SK-N-SH treated with all-trans-retinoic acid at 6 μM for 48 hours (cell line): ENCODE measurements at places on chromosomes 11 and 22.

- ATAC-seq = no peak
These were observed 73.5 kb downstream of the COMMD9 start for GRCh38 chr11:36215693-36216060.

GRCh38 chr11:128086794-128087193, 500.6 kb downstream of the ETS1 start:
- no peak for ATAC-seq

GRCh38 chr22:19554834-19555404, 30.7 kb upstream of the CLDN5 start:
- peak; percentile 77 for ATAC-seq

DNA sequence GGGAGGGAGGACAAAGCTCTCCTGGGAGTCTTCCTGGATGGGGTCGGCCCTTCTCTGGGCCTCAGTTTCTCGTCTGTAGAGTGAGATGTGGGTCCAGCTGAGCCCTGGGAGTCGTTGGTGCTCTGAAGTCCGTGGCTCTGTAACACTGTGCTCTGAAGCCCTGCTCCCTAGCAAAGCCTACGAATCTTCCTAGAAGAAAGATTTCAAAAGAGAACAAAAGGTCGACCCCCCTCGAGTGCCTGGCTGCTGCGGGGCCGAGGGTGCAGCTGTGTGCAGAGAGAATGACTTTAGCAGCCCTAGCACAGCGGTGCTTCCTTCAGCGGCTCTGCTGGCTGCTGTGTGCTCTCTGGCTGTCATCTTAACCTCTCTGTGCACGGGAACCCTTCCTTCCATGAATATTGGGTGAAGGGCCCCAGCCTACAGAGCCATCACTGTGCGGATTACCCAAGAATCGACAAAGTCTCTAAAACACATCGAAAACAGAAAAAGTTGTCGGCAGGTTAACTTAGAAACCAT, 10.7 kb downstream of the ANO1 start:
- no peak for ATAC-seq

- ATAC-seq = peak; percentile 3; the same call in 1 of the 3 replicates
These were observed 4.4 kb downstream of the CST6 start for GRCh38 chr11:66015936-66016792.

- ATAC-seq = no peak
These were observed 56.8 kb upstream of the CLMP start for GRCh38 chr11:123251657-123252344.
